ENCODE measurements at places on chromosomes 4 and X. TPM values are rescaled to one million over a fixed set of nuclear protein-coding genes. Genes with fewer than 3 reads are reported as not detected.

DNA sequence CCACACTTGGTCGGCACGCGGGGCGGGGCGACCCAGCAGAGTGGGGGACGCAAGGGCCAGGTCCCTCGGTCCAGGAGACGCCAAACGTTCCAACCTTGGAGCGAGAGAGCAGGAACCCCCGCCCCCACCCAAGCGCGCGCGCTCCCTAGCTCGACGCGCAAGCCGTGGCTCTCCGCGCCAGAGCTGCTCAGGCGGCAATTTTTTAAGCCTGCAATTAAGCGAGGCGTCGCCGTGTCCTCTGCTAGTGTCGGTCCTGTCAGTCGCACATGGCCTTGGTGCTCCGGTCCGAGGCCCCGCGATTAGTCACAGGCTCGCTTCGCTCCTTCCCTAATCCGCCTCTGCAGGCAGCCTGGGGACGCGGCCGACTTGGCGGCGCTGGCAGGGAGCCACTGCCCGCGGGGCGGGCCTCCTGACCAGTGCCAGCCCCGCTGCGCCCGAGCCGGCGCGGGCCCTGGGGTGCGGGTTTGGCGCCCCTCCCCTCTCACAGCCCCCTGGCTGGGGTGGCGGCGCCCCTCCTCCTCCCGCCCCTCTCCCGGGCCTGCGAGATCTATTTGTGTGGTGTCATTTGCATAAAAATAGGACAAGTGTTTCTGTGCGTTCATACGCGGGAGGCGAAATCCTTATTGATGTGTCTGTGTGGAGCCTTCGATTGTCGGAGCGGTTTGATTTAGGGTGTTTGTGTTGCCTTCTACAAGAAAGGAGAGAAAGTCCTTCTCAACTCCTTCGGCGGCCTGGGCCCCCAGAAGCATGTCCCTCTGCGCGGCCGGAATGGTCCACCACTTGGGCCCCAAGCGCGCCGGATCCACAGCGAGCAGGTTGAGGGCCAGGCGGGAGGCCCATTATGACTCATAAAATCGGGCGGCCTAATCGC is 9.8 kb upstream of the BCOR start:
- no peak overlapping the region for H3K27ac ChIP-seq
- H3K36me3 ChIP-seq = no peaks in the 10 kb centered on the region
- DNase-seq = peak; percentile 48
- H3K4me3 ChIP-seq = peak overlapping the region; percentile 50
- no peaks in the 10 kb centered on the region for H3K27me3 ChIP-seq

- DNase-seq = no peak
- no peaks in the 10 kb centered on the region for H3K27me3 ChIP-seq
- no peak overlapping the region for H3K4me3 ChIP-seq
Observed at GRCh38 chr4:960636-961350, 12.6 kb downstream of the DGKQ start.

HPF1 gene
- 17.3 TPM for total RNA-seq

- no peak overlapping the region for H3K4me3 ChIP-seq
- no peaks in the 10 kb centered on the region for H3K27me3 ChIP-seq
- H3K27ac ChIP-seq = peak overlapping the region; percentile 67
Observed at GRCh38 chr4:41145571-41146078, 68.7 kb downstream of the APBB2 start.

TLL1 gene
- 0.16 TPM for total RNA-seq

CENPVL1 gene
- not detected for total RNA-seq

DNA sequence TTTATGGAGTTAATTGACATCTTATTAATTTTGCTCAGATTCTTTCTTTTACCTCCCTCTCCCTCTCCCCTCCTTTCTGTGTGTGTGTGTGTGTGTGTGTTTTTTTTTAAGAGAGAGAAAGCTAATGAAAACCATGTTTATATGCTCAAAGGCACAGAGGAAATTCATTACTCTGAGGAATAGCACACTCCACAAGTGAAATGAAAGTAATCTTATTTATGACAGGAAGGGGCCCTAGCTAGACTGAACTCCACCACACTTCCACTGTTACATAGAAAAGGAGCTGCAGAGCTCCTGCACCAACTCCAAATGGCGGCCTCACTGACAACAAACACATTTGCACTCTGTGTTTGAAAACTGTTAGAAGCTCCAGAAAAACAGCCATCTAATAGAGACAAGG is 150.6 kb downstream of the RASL11B start:
- H3K4me1 ChIP-seq = peaks cover 14% of the 10 kb centered on the region
- no peaks in the 10 kb centered on the region for H3K27me3 ChIP-seq

GRCh38 chr4:61824454-61824853 is 624.3 kb downstream of the ADGRL3 start:
- no peaks in the 10 kb centered on the region for H3K27me3 ChIP-seq
- H3K27ac ChIP-seq = no peak overlapping the region
- H3K4me3 ChIP-seq = no peak overlapping the region

GRCh38 chr4:33924239-33924638 is 2320.1 kb downstream of the ARAP2 start:
- no peak overlapping the region for H3K4me3 ChIP-seq
- no peaks in the 10 kb centered on the region for H3K27me3 ChIP-seq
- no peaks in the 10 kb centered on the region for H3K4me1 ChIP-seq
- no peaks in the 10 kb centered on the region for H3K36me3 ChIP-seq

KLF8 gene
- 1.9 TPM for total RNA-seq

PCDH18 gene
- total RNA-seq = 4.0 TPM

DNA sequence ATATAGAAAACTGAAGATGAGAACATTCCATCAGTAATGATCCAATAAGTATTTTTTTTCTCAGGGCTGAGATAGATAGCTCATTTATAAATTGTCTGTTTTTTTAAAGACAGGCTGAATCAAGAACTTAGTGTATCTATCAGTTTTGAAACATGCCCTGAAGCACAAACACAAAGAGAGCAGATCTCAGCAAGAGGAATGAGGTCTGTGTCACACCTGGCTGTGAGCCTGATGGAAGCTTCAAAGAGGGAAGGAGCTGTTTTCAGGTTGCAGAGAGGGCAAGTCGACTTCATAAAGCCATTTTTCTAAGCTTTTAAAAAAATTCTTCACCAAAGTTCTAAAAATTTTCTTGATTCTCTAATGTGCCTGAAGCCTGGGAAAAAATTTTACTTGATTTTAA is 434.9 kb downstream of the PDGFC start:
- no peak for DNase-seq
- no peaks in the 10 kb centered on the region for H3K4me1 ChIP-seq
- H3K4me3 ChIP-seq = no peak overlapping the region
- no peaks in the 10 kb centered on the region for H3K27me3 ChIP-seq

UCHL1 gene
- total RNA-seq = 18.6 TPM

FHDC1 gene
- 0.97 TPM for total RNA-seq

C4orf50 gene
- total RNA-seq = not detected

KCNIP4 gene
- not detected for total RNA-seq

HSFX1 gene
- 1.6 TPM for total RNA-seq

SPATA4 gene
- total RNA-seq = 0.64 TPM

Data from heart left ventricle (tissue), 16 donors.